SK-N-SH treated with all-trans-retinoic acid at 6 μM for 48 hours (cell line): ENCODE measurements at places on chromosomes 7 and 10.

DNA sequence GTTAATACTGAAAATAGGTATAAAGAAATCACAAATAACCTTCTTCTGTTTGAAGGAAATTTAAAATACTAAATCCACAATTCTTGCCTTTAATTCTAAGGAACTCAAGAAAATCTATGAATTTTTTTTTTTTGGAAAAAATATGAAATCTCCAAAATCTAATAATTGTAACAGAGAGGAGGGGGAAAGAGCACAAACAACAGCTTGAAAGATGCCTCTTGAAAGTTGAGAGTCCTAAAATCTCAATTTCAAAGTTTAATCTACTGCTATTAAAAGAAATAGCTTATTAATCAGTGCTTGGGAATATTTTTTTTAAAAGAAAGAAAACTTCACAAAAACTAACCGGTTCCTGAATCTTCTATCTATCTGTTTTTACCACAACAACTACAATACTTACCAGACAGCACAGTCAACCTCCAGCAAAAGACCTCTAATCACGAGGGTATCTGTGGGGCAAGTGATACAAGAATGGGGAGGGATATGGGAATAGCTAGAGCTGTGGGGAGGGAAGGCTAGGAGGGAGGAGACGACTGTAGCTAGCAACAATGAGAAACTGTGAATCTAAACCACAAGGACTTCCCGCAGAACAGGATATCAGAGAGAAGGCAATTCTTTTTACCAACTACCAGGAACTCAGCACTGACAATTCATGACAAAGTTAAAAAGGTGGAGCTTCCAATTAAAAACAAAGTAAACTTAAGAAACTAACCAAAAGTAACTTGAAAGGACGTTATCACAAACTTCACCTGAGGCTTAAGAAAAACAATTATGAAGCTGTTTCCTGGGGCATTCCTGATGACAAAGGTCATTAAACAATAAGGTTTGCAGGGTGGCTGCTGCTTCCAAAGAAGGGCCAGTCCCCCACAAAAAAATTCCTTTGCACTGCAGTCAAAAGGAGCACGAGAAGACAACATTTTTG lies at the start of gene USP54:
USP54 (minus strand) TSS at position 462 of the 919 bp plus-strand sequence. CDS start 15,684 bp downstream, outside the sequence.
- peak; percentile 67 for ATAC-seq

GRCh38 chr10:114719311-114719710 lies 61.2 kb upstream of the ABLIM1 start:
- no peak for ATAC-seq

DNA sequence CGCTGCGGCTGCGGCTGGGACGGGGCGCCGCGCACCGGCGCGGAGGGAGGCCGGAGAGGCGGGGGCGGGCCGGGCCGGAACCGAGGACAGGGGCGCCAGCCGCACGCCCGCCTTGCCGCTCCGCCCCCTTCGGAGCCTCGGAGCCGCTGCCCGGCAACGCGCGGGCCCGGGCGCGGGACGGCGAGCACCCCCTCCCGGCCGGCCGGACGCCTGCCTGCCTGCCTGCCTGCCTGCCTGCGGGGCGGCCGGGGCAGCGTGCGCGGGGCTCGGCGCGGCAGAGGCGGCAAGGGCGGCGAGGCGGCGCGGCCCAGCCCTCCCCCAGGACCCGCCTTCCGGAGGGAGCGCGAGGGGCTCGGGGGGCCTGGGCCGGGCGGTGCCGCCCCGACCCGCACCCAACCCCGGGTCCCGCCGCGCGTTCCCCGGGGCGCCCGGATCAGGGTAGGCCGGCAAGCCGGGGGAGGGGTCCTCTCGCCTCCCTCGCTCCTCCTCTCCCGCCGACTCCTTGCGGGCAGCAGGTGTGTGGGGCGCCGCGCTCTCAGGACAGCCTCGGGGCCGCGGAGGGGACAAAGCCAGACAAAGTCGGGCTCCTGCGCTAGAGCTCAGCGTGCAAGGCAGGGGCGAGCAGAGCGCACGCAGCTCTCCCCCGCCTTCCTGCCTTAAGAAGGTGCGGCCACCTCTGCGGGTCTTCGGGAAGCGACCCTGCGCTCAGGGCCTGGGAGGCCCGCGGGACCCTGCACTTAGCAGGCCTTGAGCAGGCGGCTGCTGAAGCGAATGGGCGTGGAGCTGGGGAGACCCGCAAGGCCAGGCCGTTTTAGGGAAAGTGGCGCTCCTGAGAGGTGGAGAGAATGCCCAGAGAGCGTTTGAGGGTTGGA lies at the start of gene KIAA1549:
KIAA1549 (minus strand) TSS at position 58 of the 872 bp plus-strand sequence. CDS start 120 bp downstream, outside the sequence.
- peak; percentile 80 for ATAC-seq

GRCh38 chr10:124558339-124559321 lies 97.0 kb downstream of the LHPP start:
- ATAC-seq, result no peak

DNA sequence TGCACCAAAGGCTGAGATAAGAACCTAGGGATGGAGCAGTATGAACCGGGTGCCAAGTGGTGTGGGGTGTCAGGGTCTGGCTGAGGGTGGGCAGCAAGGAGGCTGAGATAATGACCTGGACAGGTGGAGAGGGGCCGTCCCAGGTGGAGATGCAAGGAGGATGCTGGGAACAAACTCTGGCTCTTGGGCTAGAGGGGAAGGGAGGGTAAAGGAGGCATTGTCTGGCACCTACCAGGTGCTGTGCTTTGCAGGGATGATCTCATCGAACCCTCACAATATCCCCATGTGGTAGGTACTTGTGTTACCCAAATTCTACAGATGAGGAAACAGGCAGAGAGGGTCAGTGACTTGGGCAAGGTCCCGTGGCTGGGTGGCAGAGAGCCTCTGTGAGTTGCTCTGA lies 19.9 kb upstream of the HOXA13 start:
- ATAC-seq, result no peak; the same call in 2 of the 3 replicates

DNA sequence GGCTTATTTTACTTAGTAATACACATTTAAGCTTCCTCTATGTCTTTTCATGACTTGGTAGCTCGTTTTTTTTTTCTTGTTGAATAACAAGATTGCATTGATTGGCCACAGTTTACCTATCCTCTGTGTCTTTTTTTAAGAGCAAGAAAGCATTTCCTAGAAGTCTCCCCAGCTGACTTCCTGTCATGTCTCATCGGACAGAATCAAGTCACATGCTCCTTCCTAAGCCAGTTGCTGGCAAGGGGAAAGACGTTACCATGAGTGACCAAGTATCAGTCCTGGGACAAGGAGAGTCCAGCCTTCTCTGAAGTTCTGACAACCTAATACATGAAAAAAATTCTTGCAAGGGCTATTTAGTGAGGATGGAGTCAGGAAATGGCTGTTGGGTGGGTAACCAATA lies 24.9 kb upstream of the SFRP5 start:
- no peak for ATAC-seq

DNA sequence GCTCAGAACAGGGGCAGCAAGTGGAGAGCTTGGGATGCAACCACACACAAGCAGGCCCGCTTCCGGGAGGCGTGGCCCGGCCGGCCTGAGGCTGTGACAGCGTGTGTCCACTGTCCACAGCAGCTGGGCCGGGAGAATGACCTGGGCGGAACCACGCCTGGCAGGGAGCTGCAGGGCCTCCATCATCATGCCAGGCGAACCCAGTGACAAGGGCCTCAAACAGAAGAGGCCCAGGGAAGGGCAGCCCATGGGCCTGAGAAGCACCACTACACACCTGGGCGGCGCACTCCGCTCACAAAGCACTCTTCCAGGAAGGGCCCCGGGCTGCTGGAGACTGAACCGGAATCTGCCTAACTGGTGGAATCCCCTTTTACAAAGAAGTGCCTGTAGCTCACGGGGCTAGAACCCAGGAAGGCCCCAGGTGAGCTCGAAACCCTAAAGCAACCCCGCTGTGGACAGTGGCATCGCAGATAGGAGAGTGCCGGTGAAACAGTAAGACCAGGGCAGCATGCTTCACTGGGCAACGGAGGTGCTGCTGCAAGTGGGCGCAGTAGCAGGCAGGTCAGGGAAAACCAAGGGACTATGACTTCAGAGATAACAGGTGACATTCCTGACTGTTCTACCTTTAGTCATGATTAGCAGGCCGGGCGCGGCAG lies 66.0 kb downstream of the MAD1L1 start:
- ATAC-seq, result no peak

- ATAC-seq, result no peak
These were observed 50.3 kb downstream of the ENO4 start for GRCh38 chr10:116899626-116900025.

DNA sequence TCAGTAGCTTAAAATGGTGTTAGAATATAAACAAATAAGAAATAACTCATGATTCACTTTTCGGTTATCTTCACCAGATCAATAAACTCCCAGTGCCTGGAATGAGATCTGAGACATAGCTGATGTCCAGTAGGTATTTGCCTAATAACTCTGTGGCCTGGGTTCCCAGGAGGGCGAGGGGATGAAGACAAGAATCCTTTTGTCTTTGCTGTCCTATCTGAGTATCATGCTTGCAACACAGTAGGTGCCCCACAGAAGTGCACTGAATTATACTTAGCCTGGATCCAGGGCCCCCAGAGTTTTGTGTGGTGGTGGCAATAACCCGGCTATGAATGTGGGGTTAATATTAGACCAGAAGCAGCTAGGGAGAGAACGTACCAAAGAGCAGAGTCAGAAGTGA lies 350.1 kb upstream of the AOAH start:
- no peak for ATAC-seq

DNA sequence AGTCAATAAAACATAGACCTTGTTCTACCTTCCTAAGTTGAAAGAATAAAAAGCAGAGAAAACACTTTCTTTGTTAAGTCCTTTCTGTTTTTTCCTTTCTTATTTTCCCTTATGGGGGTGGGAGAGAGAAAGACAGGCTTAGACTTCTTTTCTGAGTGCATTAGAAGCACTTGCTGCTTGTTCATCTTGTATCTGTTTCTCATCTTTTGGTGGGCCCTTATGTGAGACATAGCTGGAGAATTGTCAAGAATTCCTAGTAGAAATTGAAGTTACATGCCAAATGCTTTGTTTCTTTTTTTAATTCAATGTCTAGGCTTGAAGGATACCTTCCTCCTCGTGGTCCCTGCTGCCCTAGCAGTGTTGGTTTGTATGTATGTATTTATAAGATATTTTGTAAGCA lies 6.7 kb downstream of the EIF4EBP2 start:
- ATAC-seq, result peak; percentile 70

DNA sequence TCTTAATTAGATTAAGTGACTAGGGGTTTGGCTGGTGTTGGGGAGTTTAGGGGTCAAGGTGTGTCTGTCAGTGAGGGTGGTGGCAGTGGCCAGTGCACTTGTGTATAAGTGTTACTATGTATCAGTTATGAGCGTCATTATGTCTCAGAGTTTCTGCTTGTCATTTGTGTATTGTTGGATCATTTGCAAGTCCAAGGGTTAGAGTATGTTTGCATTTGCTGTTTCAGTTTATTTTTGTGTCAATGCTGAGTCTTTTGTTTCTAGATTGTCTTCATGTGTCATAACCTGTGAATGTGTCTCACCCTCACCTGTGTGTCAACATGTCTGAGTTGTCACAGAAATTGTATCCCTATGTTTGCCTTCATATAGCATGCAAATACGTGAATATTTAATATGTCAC lies 97.5 kb upstream of the PAX2 start:
- ATAC-seq, result no peak

GRCh38 chr10:121854809-121855445 lies 72.9 kb downstream of the ATE1 start:
- no peak for ATAC-seq

- ATAC-seq, result peak; percentile 88
These were observed 137.7 kb downstream of the RTKN2 start for GRCh38 chr10:62130948-62131347.

- no peak for ATAC-seq
These were observed 361.0 kb downstream of the FRMD4A start for GRCh38 chr10:13969792-13970140.

GRCh38 chr10:90443342-90443741 lies 414.5 kb downstream of the HTR7 start:
- ATAC-seq, result no peak

GRCh38 chr7:43353902-43354301 lies 229.0 kb upstream of the STK17A start:
- no peak for ATAC-seq

DNA sequence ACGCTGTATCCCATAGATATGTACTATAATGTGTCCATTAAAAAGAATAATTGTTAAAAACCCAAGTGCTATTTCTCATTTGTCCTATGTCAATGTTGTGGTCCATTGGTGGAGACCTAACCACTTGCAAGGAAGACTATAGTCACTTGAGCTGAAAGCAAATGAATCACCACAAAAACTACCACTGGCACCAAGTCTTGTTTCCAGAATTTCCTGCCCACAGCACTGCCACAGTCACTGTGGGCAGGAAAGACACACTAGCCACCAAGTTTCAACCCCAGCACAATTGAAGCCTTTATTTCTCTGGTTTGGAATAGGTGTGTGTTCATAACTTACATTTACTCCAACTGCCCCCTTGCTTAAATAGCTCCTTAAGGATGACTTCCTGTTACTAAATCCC lies 12.4 kb downstream of the DIP2C start:
- no peak for ATAC-seq

DNA sequence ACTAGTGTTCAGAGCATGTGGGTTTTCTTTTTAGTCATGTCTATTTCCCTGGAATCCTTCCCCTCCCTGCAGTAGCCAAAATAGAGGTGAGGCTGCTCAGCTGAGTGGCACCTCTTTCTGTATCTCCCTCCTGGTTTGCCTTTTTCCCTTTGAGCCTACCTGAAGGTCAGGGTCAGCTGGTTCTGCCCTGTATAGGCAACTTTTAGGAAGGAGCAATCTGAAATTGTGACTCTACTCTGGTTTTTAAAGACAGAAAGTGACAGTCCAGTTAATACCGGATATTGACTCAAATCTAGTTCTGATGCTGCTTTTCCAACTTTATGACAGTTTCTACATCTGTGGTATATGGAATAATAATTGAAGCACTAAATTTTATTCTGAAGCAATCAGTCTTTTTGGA lies 26.0 kb downstream of the CCM2 start:
- ATAC-seq, result no peak

DNA sequence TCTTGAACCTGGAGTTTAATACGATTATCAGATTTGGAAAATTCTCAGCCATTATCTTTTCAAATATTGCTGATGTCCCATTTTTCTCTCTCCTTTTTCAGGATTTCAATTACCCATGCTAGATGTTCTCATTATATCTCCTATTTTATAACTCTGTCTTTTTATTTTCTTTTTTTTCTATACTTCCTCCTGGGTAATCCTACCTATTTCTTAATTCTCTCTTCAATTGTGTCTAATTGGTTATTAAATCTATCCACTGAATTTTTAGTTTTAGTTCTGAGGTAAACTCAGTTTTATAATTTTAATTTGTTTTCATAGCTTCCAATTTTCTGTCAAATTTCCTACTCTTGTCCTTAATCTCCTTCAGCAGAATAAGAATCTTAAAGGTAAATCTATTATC lies 15.6 kb downstream of the STEAP1 start:
- no peak for ATAC-seq

DNA sequence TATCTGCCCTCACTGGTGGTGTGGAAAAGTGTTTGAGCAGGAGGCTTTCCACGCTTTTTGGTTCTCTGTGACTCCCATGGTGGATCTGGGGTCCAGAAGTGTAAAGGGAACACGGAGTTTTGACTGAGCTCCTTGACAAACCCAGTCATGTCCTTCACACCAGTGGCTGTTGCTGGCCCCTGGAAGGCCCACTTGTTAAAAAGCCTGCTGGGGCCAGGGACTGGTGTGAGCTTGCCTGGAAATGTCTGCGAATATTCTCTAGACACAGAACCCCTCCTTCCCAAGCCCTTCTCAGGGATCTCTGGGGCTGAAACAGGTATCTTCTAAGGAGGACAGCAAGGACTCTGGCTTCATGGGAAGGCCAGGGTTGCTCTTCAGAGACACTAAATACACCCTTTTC lies 343.0 kb downstream of the TCERG1L start:
- no peak for ATAC-seq
